ENCODE measurements at places on chromosomes 3 and 15.

DNA sequence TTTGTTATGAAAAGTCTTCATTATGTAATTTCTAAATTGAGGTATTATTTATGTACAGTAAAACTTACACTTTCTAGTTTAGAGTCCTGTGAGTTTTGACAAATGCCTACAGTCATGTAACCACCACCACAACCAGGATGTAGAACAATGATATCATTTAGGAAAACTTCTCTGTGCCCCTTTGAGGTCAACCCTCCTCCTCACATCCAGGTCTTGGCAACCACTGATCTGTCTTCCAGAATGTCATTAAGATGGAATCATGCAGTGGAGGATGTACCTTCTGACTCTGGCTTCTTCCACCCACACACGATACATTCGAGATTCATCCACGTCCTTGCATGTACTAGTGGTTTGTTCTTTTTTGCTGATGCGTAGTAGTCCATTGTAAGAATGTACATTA, 23.2 kb downstream of the MINAR1 start:
- DNase-seq: no peak

DNA sequence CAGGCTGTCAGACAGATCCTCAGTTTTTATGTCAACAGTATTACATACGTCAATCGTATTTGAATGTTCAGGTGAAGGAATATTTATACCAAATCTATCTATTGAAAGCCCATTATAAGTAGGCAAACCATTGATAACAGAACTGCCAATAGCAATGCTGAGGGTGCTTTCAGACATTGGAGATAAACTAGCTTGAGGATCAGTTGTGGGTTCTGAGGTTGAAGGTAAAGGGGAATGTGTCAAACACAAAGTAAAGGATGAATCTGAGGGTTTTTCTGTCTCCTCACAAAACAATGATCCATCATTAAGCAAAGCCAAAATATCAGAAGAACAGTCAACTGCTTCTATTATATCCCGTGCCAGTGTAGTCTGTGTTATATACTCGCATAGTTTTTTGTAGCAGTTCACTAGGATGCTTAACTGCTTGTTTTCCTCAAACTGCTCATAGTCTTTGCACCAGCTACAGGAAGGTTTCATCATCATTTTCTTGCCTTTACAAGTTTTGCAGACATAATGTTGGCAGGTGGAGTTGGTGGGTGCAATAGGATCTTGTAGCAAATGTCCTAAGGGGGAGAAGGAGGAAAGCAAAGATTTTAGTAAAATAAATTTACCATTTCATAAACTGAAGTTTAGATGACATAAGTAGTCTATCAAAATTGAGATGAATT, 43.8 kb downstream of the MSL2 start:
- DNase-seq: no peak

- DNase-seq: no peak
Observed at GRCh38 chr15:56732886-56733135, 498 bp downstream of the ZNF280D start.

GRCh38 chr3:72405943-72406566, 442.2 kb downstream of the SHQ1 start:
- DNase-seq: no peak

DNA sequence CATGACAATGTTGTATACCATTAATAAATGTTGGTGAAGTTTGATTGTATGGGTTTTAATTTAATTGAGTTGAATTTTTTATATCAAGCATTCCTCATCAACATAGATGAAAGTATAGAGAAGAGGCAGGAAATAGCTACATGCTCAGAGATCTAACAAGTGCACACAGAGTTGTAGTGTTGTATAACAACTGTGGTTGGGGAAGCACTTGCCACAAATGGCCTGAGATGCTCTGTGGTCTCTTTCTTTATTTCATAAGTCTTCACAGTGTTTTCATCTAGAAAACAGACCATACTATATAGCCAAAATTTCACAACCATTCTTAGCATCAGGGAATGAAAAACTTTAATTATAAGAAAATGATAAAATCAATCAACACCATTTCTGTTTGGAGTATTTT, 682.6 kb upstream of the NECTIN3 start:
- DNase-seq: no peak

- DNase-seq: peak; percentile 60
Observed at GRCh38 chr15:73972984-73973682, 19.0 kb downstream of the STOML1 start.

DNA sequence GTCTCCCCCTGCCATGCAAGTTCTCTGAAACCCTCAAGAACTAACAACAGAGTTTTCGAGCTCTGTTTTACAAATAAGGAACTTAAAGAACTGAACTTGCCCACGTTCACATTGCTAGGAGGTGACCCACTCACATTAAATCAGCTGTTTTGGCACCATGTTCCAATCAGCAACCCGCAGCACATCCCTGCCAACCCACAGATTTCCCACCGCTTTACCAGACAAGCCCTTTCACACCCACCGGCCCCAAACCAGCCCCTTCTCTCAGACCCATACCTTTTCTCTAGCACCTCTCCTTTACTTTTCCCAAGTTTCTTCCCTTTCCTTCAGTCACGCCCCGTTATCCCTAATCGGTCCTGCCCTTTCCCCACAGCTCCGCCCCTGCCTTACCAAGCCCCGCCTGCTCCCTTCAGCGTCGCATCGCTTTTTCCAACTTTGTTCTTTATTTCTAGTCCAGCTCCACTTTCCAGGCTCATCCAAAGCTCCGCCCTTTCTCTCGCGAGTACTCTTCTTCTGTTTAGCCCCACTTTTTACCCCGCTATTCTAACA, 804 bp upstream of the BRPF1 start:
- peak; percentile 52 for DNase-seq

DNA sequence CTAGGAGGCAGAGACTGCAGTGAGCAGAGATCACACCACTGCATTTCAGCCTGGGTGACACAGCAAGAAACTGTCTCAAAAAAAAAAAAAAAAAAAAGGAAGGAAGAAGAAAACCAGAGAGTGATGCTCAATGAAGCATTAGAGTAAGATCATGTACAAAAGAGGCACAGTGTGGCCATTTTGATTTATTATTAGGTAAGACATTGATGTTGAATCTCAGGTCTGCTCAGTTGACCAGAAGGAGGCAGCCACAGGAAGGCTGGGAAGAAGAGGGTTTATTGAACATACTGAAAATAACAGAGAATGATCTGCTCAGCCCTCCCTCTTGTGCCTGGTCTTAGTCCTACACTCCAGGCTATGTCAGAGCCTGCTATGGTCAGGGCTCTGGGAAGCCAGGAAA, 15.6 kb downstream of the LRRK1 start:
- DNase-seq: no peak

DNA sequence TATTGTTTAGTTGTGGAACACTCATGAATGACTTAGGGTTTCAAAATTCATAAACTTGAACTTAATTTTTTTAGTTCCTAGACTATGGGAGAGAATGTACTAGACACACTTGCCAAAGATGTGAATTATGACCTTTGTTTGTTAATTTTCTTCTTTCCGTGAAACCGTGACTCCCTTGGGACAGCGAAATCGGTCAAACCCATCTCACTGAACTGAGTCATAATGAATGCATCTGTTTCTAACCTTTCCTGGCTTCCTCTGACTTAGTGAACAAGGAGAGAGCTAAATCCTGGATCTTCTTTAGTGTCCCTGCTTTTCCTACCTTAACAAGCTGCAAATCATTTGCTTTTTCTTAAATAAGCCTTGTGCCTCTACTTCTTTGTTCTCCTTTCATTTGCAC, 85.5 kb downstream of the LARS2 start:
- no peak for DNase-seq

- no peak for DNase-seq
Observed at GRCh38 chr3:95151590-95151989, 1088.7 kb downstream of the NSUN3 start.

DNA sequence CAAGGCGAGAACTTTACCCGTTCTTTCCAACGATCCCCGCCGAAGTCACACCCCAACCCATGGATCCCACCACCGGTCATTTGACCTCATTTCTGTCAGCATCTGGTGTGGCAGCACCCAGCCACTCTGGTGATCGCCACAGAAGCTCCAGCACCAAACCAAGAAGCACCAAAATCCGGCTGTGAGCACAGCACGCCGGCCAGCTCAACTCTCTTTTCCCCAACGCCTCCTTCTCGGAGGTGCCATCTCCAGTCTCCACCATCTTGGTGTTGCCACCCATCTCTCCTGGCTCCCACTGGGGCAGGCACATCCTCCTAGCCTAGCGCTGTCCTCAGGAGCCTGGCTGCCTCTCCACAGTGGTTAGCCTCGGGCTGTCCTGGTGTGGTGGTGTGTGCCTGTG, 6.5 kb downstream of the MUC4 start:
- no peak for DNase-seq

GRCh38 chr3:117995842-117996437, 1038.7 kb downstream of the IGSF11 start:
- no peak for DNase-seq

GRCh38 chr3:38257583-38257982, 8.0 kb upstream of the SLC22A13 start:
- no peak for DNase-seq

GRCh38 chr15:89543389-89543788, 31.9 kb upstream of the TICRR start:
- DNase-seq: no peak

DNA sequence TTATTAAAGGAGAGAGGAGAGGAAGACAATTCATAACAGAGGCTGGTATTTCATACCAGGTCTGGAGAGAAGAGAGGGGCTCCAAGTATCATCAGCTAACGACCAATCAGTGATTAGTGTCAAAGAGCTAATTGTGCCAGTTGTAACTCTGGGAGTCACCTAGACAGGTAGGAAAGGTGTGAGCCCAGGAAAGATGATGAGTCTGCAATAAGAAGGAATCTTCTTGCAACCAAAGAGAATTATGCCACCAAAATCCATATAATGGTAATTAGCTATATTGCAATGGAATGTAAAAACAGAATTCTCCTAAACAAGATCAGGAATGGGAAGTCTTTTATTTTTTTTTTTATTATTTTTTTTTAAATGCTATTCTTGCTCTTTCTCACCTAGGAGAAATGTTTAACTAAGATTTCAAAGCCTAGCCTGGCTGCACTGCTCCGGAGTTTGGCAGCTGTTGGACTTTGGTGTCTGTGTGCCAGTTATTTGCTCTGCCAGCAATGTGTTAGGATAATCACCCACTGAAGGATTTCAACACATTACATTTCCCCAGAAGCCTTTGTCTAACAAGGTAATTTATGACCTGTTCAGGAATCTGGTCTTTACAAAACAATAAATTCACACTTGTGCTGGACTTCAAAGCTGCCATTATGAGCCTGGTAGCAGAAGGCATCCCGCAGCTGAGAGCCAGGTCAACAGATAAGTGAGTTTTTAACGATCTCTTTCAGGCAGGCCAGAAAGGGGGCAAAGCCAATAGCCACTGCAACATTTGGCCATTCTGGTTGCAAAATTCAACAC, 89.4 kb downstream of the FOXB1 start:
- no peak for DNase-seq

GRCh38 chr15:44675911-44676310, 12.4 kb upstream of the SPG11 start:
- no peak for DNase-seq

GRCh38 chr15:99099661-99100060, 5.2 kb upstream of the SYNM start:
- DNase-seq: no peak

DNA sequence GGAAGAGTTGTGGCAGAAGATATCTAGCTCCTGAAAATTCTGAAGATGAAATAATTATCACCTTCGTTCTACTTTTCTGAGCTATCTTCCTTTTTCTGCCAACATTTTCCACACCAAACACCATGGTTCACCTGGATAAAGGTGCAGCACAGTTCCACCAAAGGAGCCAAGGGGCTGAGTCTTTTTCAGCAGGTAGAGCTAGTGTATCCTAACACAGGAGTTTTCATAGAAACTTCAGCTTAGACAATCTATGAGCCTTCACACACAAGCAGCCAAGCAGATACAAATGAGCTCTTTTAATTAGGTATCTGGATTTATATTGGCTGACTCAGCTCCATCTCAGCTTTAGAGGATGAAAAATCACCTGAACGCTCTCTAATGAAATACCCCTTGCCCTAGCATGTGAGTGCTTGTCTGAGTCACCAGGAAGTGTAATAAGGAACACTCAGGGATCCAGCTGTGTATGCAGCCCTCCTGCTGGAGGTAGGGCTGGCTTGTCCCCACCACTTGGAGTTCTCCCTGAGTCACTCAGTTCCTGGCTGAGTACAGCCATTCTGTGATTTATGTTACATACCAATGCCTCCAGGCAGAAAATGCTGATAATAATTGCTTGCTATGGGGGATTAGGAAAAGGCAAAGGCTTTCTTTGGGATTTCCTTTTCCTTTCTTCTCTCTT, 385.7 kb downstream of the LSAMP start:
- DNase-seq: peak; percentile 40

DNA sequence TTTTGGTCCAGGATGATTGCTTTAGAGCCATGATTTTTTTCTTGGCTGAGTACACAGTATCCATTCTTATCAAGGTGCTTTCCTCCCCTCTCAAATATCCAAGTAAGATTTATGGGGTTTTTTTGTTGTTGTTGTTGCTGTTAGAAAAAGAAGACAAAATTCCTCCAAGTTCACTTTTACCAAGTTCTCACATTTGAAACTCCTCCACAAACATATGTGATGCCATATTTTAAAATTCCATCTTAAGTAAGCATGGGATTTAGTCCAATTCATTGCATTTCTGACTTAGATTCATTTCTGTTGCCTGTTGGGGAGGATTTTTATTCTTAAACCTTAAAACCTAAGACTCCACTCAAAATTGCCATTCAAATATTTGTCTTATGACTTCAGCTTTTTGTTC, 128.6 kb upstream of the SPATA12 start:
- no peak for DNase-seq

- DNase-seq: no peak
Observed at GRCh38 chr3:113829576-113830354, 8.8 kb upstream of the GRAMD1C start.

- no peak for DNase-seq
Observed at GRCh38 chr3:54307566-54308180, 185.3 kb downstream of the CACNA2D3 start.

GRCh38 chr3:50167069-50167840, 12.1 kb downstream of the SEMA3F start:
- no peak for DNase-seq

DNA sequence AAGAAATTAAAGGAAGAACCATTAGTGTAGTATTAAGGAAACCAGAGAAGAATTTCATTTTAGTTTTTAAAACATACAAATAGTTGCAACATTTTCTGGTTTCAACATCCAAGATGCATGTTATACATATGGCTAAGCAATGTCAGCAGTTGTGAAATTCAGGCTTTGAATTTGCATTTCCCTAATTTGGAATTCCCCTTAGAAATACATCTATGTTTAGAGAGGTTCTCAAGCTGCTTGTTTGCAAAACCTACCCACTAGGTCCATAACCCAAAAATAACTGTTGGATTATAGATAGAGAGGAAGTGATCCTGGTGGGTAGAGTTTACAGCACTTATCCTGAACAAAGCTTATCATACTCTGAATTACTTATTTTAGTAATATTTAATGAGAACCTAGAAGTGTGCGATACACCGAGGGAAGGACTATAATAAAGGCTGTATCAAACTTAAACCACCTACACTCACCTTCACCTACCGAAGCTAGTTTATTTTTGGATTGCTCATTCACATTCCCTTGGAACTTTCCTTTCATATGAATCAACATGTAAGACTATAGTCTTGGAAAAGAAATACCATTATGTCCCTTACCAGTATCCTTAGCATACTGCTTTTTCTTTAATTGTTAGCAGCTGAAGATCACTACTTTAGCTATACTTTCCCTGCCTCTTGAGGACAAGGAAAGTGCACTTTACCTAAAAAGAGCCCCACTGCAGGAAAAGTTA, 60.6 kb downstream of the CHAC1 start:
- no peak for DNase-seq

All from 8988T (cell line).